Non-pigmented ciliary epithelial cell (primary cell): ENCODE measurements at places on chromosomes 3 and 15.

- no peak for DNase-seq
Measured at GRCh38 chr15:78981532-78982313, 36.9 kb upstream of the CTSH start.

DNA sequence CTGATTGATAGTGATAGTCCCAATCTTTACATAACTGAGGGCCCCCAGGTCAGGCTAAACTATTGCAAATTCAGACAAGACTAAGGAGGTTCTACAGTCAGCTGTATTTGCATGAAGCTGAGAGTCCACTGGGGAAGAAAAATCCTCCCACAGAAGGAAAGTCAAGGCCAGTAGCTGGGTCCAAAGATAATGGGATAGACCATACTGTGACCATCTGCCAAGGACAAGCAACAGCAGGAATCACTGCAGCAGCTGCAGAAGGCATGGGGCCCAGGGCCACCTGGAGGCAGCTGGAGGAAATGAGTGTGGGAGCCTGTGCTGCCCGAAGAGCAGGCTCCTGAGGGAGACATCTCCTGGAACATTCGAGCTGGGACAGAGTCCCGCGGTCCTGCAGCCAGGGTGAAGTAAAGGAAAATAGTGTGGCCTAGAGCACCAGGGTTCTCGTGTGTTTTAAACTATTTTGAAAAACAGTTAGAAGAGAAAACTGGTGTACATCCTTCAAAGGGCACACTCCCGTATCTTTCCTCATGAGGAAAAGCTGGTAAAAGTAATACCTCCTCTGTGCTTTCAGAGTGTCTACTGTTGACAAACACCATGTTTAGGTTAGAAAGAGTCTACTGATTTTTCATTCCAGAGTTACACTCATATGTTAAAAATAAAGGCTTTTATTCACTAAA is 13.2 kb upstream of the TMEM212 start:
- DNase-seq: no peak

DNA sequence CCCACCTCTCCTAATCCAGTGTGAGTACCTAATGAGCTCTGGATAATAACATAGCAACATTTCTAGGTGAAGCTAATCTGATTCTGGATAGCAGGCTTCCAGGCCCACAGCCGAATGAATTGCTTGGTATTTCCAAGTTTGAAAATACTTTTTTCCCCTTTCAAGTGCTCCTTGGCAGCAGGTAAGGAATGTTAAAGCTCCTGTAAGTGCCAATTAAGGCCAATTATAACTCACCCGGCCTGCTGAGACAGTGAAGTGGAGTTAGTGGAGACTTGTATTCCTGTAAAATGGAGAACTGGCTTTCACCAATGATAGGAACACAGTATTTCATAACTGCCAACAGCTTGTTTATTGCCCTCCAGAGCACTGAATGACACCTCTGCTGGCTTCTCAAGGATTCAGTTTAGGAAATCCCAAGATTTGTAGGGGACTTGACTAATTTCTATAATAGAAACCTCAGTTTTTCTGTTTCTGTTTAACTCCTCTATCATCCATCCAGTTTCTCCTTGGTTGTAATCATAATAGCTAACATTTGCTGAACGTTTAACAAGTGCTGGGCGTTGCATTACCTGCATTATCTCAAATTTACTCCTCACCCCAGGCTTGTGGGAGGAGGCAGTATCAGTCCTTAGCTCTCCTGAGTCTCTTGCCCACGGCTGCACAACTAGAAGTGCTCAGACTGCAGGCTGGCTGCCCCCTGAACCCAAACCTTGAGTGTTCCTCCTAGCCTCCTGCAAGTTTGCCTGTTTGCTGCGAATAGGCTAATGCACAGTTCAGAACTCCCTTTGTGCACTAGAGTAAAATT is 52.7 kb upstream of the SCAANT1 start:
- DNase-seq: no peak

- no peak for DNase-seq
Measured at GRCh38 chr3:48023377-48023776, 7.2 kb upstream of the MAP4 start.

DNA sequence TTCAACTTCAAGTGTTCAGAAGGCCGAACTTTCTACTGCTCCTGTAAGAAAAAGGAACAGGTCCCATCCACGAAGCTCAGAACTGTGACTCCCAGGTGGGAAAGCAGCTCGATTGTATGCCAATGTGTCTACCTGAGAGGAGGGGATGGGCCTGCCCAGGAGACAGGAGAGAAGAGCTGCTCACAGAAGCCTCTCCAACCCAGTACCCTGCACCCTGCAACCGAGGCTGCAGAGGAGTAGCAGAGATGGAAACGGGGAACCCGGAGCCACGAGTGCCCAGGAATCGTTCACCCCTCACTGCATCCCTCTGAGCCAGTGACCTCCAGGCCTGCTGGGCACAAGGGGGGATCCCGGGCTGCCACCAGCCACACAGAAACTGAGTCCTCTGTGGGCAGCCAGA is 86.5 kb upstream of the PRR23E start:
- no peak for DNase-seq
